ENCODE measurements at places on chromosomes 6 and 20.

DNA sequence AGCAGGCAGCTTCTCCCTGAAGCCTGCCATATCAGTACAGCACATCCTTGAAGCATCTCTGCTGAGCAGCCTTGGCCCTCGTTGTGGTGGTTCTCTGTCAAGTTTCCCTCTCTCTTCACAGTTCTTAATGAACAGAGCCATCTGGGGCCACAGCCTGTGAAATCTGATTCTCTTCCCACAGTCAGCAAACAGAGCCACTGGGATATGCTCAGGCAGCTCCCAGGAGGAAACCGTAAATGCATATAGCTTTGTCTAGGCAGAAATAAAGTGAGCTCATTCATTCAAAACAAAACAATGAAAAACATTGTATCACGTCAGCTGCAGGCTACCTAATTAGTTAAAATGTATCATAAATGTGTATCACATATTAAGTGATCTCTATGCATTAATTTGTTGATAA, 80.3 kb downstream of the TBC1D7 start:
- peak; percentile 18 for DNase-seq

DNA sequence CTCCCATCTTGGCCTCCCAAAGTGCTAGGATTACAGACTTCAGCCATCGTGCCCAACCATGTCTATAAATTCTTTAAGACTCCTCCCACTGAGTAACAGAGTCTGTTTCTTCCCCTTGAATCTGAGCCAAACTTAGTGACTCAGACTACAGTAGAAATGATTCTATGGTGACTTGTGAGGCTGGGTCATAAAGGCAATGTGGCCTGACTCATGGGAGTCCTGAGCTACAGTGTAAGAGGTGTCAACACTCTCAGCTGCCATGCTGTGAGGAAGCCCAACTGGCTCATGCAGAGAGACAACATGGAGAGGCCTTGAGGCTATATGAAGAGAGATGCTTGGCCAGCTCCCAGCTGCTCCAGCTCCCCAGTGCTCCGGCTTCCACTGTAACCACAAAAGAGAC, 5.2 kb upstream of the NRSN2 start:
- peak; percentile 91 for DNase-seq

GRCh38 chr20:2902291-2902690, 29.0 kb downstream of the PTPRA start:
- DNase-seq = no peak

DNA sequence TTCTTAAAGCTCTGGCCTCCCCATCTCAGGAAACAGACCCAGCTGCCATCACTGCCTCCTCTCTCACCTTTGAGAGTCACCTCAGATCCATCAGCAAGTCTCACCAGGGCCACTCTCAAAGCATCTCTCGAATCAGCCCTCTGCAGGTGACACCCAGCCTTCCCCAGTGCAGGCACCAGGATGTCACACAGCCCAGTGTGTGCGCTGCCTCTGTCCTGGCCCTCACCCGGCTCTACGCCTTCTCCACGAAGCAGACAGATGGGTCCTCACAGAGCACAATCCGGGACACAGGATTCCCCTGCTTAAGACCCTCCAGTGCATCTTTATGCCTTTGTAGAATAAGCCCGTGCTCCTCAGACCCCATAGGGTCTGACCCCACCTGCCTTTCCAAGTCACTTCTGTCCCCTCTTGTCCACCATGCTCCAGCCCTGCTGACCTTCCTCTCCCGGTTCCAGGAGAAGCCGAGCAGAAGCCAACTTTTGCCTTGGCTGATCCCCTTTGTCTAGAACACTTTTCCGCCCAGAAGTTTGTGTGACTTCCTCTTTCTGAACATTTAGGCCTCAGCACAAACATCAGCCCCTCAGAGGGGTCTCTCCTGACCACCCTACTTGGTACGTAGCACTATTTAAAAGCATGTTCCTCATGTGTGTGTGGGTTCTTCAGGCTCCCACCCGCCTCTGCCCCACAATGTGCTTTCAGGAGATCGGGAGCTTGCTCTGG, 60.2 kb downstream of the PSMG4 start:
- no peak for DNase-seq

Data from fibroblast of skin of back (primary cell).